ENCODE measurements at places on chromosomes 5 and 9.

GRCh38 chr9:71748280-71748743 is 20.0 kb downstream of the CEMIP2 start:
- no peak for DNase-seq

GRCh38 chr9:92324889-92325268 is 271 bp downstream of the NOL8 start:
- no peak for DNase-seq

DNA sequence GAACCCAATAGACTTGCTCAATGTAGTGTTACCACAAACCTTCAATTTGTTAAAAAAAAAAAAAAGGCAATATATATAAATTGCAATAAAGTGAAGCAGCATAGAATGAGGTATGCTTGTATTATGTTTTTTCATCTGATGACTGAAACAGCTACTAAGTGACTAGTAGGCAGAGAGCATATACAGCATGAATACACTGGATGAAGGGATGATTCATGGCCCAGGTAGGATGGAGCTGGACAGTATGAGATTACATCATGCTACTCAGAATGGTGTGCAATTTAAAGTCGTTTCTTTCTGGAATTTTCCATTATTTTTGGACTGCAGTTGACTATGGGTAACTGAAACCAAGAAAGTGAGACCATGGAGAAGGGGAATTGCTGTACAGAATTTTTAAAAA is 161.2 kb downstream of the GNA14 start:
- DNase-seq = no peak

- no peak for DNase-seq
Measured at GRCh38 chr5:35828082-35828598, 28.6 kb upstream of the IL7R start.

DNA sequence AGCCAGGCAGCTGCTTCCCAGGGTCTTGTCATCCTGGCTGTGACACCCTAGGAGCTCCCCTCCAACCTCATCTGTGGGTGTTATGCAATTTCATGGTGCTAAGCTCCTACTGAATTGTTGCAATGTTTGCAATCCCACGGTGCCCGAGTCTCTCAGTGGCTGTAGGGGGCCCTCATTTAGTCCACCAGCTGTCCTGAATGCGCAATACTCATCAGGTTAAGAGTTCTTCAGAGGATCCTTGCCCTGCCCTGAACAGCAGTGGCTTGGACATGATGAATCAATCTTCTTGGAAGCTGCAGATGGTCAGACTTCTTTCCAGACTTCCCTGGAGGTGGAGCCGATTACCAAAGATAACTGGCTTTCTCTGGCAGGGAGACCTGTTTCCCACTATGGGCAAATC is 584.1 kb downstream of the CCDC171 start:
- no peak for DNase-seq

GRCh38 chr9:137267933-137268355 is 9.6 kb upstream of the TOR4A start:
- no peak for DNase-seq

- no peak for DNase-seq
Measured at GRCh38 chr5:150175076-150175475, 8.5 kb downstream of the CDX1 start.

DNA sequence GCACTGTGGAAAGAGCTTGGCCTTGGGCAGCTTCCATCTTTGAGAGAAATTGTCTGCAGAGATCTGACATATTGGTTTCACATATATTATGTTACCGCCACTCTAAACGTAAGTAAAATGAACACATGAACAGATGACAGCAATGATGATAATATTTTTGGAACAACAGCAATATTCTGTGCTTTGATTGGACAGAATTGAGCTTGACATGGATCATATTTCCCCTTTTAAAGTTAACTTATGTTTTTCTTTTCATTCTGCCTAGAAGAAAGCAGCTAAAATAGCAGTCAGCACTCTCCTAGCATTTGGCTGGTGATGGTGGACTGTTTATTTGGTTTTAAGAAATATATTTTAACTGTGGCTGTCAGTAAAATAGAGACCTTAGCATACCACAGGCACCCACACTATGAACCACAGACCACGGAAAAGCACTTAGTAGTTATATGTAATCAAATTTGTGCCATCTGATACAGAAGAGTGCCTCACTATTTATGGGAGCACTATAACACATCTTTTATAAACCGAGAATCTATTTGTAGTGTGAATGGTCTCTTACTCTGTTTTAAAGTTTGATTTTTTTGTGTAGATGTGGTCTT is 1.8 kb upstream of the CFAP95 start:
- DNase-seq = no peak

- DNase-seq = no peak
Measured at GRCh38 chr9:113675475-113675941, 200.6 kb upstream of the ZNF618 start.

GRCh38 chr5:3542158-3542557 is 53.5 kb upstream of the IRX1 start:
- DNase-seq = no peak

GRCh38 chr9:17528859-17529258 is 50.0 kb upstream of the SH3GL2 start:
- no peak for DNase-seq

DNA sequence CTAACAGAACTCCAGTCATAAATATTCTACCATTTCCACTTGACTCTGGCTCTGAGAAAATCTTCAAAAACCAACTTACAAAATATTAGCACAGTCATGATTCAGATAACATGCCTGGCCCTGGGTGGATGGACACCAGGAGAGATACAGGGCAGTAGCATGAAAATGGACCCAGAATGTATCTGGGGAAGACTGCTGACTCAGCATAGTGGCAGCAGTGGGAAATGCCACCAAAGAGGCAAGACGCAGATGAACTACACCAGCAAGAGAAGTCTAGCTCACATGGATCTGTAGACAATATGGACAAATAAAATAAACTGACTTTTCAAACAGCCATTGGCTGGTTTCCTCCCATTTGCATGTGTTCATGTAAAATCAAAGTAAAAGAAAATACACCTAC is 359.8 kb downstream of the SEMA5A start:
- DNase-seq = no peak

DNA sequence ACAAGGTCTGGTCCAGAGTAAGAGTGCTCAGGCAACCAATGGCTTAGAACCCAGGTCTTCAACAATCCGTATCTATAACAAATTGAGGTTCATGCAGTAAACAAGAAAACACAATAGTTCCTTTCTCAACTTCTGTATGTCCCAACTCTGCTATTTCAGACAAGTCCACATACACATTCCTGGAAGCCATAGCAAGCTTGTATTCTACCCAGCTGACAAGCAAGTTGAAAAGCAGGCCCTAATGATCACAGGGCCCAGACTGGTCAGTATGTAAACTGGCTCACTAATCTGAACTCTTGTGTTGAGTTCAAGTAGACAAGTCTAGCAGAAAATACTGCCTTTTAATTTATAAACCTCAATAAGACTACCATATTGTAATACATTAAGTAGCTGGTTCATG is 26.9 kb downstream of the FNIP1 start:
- DNase-seq = no peak

DNA sequence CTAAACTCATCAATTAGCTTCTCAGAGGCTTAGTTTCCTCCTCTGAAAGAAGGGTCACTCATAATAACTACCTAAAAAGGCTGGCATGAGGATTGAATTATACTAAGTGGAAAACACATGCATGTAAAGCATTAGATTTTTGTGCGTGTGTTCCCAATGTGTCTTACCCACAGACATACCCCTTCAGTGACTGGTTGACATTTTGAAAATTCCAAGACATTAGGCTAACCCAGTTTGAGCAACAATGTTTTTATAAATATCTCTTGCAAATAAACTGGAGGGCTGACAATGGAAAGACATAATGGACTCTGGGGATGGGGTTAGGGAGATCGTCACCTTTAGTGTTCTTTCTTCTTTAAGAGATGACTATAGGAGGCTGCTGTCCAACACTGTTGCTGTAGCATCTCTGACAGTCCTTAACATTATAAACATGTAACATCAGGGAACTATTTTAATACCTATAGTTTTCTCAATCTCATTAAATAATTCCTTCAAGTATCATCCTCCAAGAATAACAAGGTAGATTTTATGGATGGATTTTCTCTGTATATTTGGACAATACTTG is 24.3 kb downstream of the HMHB1 start:
- no peak for DNase-seq

DNA sequence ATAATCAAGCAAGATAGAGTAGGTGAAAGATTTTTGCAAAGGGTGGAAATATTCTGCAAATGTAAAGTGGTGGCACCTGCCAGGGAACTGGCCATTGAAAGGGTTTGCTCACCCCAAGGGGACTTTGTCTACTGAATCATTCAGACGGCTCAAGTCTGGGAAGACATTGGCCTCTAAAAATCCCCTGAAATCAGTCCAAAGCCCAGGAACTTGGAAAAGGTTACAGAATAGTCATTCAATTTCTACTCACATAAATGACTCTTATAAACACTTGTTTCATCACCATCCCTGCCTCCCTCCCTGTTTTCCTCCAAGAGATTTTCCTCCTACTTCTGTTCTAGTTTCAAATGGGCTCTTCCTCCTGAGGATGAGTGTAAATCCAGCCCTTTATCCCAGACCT is 28.5 kb downstream of the ZNF366 start:
- DNase-seq = no peak

DNA sequence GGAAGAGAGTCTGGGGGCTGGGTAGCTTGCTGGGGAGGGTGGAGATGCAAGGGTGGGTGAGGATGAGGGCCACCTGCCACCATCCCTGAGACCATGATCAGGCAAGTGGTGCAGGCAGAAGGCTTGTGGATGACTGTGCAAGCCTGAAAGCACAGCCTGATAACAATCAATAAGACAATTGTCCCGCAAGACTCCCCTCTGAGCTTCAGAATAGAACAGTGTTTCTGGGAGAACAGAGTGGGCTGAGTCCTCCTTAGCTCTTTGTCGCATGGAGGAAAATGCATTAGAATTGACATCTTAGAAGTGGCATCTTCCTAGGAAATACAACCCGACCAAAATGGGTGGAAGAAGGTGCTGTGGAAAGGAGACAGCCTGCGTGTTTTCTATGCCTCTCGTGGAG is 6.6 kb downstream of the GADD45G start:
- no peak for DNase-seq

DNA sequence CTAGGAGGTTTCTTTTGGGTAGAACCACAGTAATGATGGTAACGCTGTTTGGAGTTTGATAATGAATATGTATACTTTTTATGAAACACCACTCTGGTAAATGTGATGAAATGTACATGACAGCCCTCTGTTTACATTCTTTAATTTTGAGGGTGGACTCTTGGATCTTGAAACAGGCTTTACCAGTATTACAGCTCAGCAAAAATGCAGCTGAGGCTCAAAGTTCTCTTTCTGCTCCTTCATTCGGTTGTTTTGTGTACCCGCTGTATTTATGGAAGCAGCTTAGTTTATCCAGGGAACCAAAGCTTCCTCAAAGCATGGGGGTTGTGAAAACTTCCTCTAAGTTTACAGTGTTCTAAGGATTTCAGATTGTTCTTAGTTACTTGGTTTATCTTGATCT is 11.1 kb downstream of the GAPVD1 start:
- no peak for DNase-seq

GRCh38 chr5:95390812-95391492 is at the start of gene FAM81B:
Gene FAM81B, plus strand, starts transcription at chr5:95391366. Its CDS starts 24 bp downstream, at chr5:95391390.
- DNase-seq = no peak

- no peak for DNase-seq
Measured at GRCh38 chr5:102579379-102579778, 80.6 kb upstream of the SLCO6A1 start.

DNA sequence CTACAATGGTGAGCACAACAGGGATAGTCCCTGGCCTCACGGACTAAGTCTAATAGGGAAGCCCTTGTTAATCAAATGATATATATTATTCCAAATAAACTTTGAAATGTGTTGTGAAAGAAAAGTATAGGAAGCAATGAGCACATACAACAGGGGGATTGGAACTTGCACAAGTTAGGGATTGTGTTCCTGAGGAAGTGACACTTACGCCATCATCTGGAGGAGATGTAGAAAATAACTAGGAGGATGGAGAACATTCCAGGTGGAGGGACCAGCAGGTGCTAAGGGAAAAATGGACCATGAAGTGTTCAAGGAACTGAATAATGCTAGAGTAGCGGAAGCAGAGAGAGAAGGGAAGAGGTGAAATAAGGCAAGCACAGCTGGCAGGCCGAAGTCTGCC is 18.8 kb upstream of the RPS23 start:
- no peak for DNase-seq

- DNase-seq = no peak
Measured at GRCh38 chr5:150411245-150411979, 1.3 kb downstream of the CD74 start.

DNA sequence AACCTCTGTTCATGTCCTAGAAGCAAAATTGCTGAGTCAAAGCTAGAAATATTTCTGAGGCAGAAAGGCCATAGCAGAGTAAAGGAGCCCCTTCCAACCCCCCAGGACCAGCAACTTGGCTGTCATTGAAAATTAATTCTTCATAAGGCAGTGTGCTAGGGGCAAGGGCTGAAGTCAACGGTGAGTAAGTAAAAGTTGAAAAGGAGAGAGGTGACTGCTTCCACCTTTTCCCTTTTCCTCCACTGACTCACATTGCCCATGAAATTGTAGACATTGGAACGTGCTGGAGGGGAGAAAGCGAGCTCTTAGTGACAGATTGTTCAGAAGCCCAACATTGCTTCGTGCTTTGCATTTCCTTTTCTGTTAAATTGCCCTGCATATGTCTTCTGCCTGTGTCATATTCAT is 19.1 kb downstream of the GLRA1 start:
- no peak for DNase-seq

DNA sequence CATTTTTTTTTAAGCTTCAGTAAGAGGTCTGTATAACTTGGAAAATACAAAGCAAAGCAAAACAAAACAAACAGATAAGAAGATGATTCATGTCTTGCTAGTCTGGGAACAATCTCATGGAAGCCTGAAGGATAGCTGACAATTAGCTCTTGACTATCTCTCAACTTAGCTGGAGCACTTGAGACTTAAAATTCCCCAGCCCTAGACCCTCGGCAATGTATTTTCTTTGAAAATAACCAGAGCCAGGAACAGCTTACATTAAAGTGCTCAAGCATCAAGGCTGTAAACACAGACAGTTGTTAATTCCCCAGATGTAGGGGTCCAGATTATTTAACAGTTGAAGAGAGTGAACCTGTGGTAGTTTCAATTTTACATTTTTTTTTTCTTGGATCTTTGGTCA is 82.9 kb downstream of the TMEM252 start:
- DNase-seq = no peak

- DNase-seq = no peak
Measured at GRCh38 chr9:75626860-75627259, 263.6 kb upstream of the PCSK5 start.

GRCh38 chr5:75993643-75994520 is 89.3 kb upstream of the SV2C start:
- DNase-seq = no peak

DNA sequence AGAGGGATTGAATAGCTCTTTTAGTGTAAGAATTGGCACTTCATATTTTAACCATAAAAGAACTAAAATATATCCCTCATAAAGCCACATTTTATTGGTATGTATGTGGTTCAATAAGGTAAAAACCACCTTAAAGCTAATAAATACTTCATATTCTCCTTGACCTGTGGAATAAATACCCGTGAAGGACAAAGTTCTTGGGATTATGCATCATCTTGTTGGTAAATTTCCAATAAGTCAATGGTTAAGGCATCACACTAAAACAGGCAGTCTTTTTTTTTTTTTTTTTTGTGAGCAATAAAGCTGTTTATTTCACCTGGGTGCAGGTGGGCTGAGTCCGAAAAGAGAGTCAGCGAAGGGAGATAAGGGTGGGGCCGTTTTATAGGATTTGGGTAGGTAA is 161.9 kb downstream of the SNCAIP start:
- no peak for DNase-seq
